T-cell (primary cell): ENCODE measurements at places on chromosomes 7 and 10.

GRCh38 chr10:26780793-26781601 lies 79.8 kb downstream of the ABI1 start:
- no peak for DNase-seq

DNA sequence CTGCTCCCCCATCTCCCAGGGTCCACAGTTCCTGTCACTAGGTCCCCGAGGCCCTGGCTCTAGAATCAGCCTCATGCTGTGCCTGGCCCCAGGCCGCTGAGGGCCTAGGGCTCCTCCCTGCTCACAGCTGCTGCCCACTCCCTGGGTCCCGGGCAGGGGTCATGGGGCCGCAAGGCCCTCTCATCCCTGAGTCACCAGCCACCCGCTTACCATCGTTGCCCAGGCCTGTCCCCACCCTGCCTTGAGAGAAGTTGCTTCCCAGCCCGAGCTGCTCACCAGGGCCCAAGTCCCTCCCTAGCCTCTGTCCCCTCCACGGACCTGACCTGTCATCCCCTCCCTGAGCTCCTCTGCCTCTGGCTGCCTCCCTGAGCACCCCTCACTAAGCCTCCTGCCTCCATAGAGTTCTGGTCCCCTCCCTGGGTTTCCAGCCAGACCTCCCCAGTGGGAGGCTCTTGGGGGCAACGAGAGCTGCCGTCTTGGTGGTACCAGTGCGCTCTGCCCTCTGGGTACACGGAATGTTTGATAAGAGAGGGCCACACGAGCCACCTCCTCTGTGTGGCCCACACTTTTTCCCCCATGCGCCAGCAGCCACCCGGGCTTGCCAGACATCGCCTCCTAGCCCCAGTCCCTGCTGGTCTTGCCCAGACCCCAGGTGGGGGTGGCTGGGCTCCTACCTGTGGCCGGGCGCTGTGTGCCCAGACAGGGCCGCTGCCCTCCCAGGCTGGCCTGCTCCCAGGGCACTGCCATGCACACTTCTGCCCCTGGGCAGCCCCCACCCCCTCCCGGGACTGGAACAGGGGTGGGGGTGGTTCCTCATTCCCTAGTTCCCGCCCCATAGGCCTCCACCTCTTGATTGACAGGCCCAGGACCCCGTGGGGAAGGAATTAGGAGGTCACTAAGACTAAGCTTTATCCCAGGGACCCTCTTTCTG lies 21.3 kb downstream of the MLXIPL start:
- DNase-seq = no peak

GRCh38 chr7:16402940-16403339 lies 18.4 kb downstream of the CRPPA start:
- no peak for DNase-seq

GRCh38 chr7:23356168-23356567 lies 57.0 kb downstream of the MALSU1 start:
- no peak for DNase-seq

DNA sequence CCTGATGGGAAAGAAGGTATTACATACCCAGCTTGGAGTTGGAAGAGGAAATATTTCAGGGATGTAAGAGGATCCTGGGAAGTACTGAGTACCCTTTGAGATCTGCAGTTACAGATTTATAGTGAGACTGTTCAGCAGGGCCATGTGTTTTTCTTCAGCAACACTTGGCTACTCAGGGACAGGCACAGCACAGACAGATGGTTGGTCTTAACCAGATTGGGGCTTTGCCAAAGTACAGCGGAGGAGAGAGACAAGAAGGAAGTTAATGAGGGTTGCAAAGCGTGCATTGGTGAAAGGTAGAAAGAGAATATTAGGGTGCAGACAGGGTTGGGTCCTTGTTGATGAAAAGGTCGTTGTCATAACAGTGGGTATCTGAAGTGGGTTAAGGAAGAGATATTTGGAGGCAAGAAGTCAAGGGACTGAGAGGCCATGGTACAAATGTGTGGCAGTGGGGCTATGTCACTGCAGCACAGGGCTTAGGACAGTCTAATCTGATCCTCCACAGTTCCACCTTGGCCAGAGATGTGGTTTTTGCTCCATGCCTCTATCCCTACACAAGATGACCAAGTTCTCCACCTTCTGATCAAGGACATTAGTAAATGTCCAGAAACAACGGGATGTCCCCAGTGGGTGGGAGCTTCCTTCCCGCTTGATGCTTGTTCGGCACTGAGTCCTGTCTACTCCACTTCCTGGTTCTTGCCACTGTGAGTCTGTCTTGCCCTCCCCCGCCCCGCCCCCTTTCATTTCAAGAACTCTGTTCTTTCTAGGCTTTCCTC lies 18.9 kb upstream of the DNAJC1 start:
- DNase-seq = peak; percentile 49

DNA sequence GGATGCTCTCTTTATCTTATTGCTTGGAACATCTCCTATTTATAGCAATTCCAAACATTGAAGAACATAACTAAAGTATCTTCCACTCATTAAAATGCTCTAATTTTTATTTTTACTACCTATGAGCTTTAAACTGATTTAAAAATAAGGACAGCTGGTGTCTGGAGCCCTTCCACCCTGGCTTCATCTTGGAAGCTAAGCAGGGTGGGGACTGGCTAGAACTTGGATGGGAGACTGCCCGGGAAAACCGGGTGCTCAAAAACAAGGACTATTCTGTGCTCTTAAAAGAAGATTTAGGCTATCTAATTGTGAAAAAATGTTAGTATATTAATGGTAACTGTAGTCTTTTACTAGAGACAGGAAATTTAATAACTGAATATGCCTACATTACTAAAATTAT lies 69.2 kb downstream of the ARMC3 start:
- DNase-seq = no peak

DNA sequence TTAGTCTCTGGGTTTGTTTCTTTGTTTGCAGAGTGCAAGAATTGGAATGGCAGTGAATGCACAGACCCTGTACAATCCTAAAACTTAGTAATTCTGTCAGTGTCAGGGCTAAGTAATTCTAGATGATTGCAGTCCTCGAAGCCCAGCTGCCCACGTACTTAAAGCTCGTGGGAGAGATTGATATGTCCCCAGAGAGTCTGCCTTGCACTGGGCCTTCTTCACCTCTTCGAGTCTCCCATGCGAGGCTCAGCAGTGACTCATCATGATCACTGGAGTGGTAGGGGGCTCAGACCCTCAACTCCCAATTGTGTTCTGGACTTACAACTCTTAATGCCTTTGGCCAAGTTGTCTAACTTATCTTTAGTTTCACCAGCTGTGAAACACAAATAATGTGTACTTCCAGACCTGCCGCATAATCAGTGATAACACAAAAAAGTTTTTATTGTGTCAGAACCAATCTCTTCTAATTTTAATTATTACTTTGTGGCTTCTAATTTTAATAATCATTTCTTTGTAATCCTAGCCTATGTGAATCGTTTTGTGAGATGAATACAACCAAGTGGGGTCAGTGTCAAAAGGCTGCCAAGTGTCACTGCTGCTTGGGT lies 345.6 kb upstream of the LRGUK start:
- no peak for DNase-seq

GRCh38 chr7:102455596-102455995 lies 9.1 kb downstream of the ALKBH4 start:
- no peak for DNase-seq

- no peak for DNase-seq
Observed at GRCh38 chr10:43044961-43045621, 31.8 kb upstream of the RET start.
